ENCODE measurements at places on chromosomes 16 and 17.

DNA sequence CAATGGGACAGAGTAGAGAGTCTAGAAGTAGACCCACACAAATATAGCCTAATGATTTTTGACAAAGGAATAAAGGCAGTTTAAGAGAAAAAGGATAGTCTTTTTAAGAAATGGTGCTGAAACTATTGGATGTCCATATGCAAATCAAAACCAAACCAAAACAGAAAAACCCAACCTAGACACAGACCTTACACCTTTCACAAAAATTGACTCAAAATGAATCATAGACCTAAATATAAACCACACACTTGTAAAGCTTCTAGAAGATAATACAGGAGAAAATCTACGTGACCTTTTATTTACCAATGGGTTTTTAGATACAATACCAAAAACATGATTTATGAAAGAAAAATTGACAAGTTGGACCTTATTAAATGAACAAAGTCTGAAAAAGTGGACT, 66.4 kb upstream of the MPHOSPH6 start:
- no peak for DNase-seq

- no peak for DNase-seq
Measured at GRCh38 chr17:38751144-38751807, 1.3 kb upstream of the PSMB3 start.

DNA sequence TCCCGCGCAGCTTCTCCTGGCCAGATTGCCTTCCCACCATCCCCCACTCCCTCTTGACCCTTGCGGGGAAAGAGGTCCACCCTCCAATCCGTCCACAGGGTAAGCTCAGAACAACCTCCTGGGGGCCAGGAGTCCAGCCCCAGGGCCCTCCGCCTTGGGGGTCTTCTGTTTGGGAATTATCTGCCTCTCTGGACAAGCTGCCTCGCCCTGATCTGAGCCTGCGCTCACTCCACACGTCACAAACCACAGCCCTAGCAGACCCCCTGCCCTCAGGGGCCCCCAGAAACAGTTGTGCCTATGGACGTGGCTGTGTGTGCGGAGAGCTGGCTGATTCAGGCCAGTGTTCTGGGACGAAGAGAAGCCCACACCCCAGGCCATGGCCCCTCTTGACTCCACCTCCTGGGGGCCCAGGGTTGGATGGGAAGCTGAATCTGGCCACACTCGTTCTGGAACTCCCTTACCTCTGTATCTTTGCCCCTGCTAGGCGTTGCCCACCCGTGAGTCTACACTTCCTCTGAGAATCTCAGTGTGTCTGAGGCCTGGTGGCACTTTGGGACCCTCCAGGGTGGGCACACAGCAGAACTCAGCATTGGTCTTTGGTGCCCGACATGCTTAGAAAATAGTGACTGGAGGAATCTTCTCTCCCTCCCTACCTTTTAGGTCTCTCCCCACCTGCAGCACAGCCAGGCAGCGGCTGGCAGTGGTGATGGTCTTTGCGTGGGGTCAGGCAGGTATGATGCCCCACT, 119.9 kb upstream of the SMURF2 start:
- DNase-seq: no peak

DNA sequence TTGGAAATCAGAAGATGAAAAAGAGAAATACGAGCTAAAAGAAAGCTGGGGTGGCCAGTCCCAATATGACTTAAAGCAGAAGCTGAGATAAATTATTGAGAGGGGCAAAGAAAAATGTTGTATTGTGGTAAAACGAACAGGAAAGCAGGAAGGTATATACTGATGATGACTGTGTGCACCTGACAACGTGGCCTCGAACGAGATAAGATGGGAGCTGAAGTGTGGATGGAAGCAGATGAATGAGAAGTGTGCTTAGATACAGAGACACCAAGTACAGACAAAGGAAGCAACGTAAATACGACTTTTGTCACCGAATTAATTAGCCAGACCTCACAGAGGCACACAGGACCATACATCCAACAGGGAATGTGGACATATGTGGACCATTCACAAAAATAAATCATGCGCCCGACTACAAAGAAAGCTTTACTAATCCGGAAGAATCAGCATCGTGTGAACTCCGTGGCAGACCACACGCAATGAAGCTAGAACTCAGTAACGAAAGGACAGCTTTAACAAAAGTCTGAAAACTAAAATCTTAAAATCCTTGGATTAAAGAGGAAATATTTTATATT, 218.7 kb downstream of the RPTOR start:
- DNase-seq: no peak

DNA sequence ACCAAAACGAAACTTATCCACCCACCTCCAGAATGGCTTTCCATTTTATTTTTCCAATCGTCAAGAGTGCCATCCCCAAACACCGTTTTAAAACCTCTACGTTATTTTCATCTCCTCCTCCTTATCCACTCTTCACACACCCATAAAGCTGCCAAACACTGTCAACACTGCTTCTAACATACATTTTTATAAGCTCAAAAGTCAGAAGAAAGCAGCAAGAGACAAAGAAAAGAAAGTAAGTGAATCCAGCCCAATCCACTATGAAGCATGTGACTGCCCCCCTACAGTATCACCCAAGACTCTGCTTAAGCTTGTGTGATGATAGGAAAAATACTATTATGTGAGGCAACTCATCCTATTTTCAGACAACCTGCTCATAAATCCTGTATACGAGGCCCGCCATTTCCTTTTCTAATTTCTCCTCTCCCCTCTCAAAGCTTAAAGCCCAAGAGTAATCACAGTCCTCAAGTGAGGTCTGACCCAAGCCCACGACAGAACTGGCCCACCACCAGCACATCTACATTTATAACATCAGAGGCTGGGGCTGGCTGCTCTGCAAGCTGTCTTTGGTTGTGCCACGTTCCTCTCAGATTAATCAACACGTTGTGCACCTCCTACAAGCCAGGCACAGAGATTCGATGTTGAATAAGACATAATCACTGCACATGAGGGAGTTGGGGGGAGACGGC, 16.3 kb downstream of the USP31 start:
- DNase-seq: no peak

- no peak for DNase-seq
Measured at GRCh38 chr17:39767147-39767546, 29.4 kb downstream of the GRB7 start.

DNA sequence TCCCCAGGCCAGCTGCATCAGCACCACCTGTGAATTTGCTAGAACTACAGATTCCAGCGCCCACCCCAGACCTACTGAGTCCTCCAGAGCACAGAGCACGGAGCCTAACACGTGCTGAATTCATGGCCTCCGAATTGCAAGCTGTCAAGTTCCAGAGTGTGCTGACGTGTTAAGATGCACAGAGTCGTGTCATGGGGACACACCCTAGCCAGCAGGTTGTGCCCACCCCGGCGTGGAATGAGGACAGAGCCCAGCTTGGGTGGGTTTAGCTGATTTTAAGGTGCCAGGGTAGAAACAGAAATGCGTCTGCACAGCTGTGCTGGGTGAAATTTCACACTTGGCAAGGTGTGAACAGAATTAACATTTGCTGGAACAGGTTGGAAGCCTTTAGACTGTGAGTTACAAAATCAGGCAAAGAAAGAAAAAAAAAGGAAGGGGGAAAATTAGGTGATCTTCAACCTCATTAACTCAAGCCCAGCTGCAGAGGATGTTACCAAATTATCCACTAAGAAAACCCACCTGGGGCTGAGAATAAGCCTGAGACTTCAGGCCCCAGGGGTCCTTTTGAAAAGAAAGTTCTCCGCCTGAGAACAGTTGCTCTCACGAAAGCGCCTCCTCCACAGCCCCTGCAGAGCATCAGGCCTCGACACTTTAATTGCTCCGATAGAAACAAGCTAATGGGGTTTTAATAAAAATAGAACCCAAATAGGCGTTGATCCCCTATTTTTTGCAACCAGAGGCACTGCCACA, 27.1 kb downstream of the GINS3 start:
- DNase-seq: no peak

GRCh38 chr16:77227745-77228144, 28.5 kb downstream of the SYCE1L start:
- DNase-seq: no peak

GRCh38 chr16:73172973-73173709, 125.2 kb upstream of the ZFHX3 start:
- no peak for DNase-seq

- DNase-seq: no peak
Measured at GRCh38 chr16:60123392-60124023, 1389.4 kb upstream of the GOT2 start.

- no peak for DNase-seq
Measured at GRCh38 chr17:79023886-79024771, at the start of gene C1QTNF1. Gene C1QTNF1, plus strand, starts transcription at chr17:79024169. Its CDS starts 19,800 bp downstream, at chr17:79043969.

DNA sequence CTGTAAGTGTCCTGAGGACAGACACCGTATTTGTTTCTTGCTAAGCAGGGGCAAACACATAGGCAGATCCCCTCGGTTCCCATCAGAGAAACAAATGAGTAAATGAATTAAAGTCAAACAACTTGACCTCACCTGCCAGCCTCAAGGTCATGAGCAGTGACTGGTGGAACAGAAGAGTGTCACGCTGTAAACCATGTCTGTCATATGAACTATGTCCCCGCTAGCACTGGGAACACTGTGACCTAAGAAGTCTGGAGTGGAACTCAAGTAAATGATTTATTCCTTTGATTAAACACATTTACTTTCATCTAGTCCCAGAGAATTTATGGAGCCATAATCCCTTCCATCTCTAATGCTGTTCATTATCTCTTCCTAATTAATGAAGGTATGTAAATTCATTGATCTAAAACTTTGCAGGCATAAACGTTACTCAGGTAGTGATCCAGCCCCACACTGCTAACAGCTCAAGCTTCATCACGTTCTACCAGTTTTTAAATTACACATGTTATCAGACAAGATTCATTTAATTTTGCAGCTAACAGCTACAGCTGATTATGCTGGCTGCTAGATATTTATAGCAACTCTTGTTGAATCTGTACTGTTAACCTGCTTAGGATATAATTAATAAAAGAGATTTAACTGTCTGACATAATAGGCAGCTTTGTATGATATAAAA, 38.7 kb downstream of the CPPED1 start:
- DNase-seq: no peak

DNA sequence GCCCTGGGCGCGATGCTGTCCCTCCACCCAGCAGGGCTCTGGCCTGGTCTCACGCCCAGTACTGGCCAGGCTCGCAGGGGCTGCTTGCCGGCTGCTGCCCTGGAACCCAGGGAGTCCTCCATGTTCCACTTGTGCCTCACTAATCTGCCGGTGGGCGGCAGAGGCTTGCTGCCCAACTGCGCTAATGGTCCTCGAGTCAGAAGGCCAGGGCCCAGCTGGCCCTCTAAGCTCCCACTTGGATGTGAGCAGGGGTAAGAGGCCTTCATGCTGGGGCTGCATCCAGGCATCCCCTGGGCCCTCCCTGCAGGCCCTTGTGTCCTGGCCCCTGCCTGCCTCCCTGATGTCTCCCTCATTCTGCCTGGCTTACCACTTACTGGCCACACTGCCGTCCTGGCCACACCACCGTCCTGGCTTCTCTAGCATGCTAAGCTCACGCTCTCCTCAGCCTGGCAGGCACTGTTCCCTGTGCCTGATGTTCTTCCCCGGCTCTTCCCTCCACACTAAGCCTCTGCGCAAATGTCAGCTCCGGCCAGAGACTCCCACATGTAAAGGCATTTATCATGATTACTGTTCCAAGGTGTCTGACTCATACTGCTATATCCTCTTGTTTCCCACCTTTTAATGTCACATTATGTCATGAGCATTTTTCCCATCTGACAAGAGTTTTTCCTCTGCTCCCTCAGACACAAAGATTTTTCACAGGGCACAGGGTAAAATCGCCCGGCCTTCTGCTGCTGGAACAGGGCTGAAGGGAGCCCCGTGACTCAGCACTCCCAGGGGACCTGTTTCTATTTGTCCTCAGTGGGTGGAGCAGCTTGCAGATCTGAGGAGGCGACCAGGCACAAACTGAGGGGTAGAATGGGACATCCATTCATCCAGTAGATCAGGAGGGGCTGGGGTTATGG, 15.9 kb downstream of the B9D1 start:
- DNase-seq: peak; percentile 64

All from amniotic stem cell (primary cell).